HT-29 (cell line): ENCODE measurements at places on chromosomes 13 and 19.

GRCh38 chr19:13984186-13984585, 21.9 kb downstream of the RFX1 start:
- DNase-seq: no peak

- no peak for DNase-seq
Measured at GRCh38 chr13:102517959-102518358, 78.8 kb upstream of the TPP2 start.

GRCh38 chr13:107370015-107370785, 802.3 kb upstream of the ARGLU1 start:
- DNase-seq: no peak

GRCh38 chr19:7912697-7913564, 1.7 kb upstream of the TGFBR3L start:
- DNase-seq: no peak

DNA sequence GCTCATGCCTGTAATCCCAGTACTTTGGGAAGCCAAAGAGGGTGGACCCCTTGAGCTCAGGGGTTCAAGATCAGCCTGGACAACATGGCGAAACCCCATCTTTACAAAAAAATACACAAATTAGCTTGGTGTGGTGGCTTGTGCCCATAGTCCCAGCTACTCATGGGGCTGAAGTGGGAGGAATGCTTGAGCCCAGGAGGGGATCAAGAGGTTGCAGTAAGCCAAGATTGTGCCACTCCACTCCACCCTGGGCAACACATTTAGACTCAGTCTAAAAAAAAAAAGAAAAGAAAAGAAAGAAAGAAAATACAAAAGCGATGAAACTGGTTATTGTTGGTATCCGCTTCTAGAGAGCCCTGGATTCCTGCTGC, 597.4 kb downstream of the UQCRFS1 start:
- DNase-seq: no peak

GRCh38 chr13:78317030-78317429, 286.3 kb downstream of the POU4F1 start:
- DNase-seq: peak; percentile 17
